ENCODE measurements at places on chromosomes 1 and 21.

DNA sequence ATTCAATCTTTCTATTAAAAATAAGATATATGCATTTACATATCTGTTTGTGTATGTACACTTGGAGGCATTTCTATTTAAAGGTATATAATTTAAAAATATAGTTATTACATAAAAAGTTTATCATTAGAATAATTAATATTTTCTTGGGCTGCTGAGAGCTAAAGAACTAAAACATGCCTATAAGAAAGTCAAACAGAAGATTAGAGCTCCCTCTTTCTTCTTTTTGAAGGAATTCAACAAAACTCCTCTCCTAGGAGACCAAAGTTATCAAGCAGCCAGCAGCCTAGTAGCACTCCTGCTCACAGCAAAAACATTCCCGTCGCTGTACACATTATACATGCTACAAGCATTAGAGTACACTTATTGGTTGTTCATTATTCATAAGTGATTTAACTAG is 216.4 kb downstream of the VAV3 start:
- no peak for DNase-seq

DNA sequence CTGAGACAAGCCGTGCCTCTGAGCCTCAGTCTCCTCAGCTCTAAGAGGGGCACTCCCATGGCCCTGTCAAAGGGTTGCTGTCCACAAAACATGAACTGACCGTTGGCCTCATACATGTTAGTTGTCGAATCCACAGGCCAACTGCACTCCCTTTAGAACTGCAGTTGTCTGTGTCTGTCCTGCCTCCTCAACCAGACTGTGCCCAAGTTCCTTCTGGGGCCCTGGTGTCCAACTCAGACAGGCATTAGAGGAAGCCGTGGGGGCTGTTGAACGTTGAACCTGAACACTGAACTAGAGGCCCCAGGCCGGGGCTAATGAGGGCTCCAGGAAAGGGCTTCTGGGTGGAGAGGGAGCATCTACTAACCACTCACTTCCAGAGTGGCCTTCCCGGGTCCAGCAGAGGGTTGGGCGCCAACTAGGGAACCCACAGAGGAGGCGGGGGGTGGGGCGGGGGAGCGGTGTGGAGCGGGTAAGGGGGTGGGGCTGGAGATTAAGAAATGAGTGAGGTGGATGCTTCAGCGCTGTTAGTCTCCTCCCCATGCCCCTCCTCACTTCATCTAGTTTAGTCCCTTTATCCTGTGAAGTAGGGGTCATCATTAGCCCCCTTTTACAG is at the start of gene RAB42:
RAB42 (plus strand) TSS at position 558 of the 613 bp plus-strand sequence. CDS start 247 bp downstream, outside the sequence.
- no peak for DNase-seq

DNA sequence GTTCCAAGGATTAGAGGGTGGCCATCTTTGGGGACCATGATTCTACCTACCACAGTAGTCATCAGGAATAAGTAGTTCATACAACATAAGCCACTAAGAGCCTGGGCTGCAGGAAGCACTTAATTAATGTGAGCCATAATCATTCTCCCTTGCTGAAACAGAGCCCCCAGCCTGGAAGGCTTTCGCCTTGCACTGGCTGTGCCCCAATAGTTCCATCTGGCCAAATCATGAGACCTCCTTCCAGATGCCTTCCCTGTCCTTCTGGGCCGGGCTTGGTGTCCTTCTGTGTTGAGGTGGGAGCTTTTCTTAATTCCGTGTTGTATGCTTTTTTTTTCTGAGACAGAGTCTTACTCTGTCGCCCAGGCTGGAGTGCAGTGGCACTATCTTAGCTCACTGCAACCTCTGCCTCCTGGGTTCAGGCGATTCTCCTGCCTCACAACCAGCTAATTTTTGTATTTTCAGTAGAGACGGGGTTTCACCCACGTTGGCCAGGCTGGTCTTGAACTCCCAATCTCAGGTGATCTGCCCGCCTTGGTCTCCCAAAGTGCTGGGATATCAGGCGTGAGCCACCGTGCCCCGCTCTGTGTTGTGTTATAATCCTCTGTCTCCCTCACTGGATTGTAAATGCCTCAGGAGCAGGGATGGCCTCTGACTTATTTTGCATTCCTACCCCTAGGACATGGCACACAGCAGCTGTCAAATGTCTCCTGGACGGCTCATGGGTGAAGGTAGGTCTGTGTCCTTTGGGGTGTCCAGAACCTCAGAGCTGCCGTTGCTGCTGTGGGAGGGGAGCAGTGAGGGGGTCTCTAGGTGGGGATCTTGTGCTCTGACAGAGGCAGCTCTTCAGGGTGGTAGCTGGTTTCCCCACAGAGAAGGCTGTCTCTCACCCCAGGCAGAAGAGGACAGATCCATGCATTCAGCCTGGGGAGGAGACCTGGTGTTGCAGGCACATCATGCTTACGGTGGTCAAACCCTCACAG is 10.1 kb downstream of the GNG4 start:
- DNase-seq, result no peak

DNA sequence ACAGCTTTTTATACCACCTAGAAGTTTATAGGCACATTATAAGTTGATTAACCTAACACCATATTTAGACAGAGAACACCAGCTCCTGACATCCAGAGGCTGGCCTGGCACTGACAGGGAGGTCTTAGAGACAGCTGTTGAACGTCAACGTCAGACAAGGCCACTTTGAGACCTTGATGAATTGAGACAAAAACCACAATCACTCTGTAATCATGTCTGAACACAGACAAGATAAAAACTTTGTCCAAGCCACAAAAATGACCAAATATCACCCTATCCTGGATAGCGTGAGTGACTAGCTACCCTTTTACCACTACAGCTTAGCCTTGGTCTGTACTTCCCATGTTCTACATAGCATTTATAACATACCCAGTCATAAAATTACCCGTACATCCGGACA is 403.6 kb upstream of the CHRM3 start:
- DNase-seq, result no peak

GRCh38 chr1:28313702-28314546 is 14.9 kb upstream of the MED18 start:
- DNase-seq, result no peak

GRCh38 chr1:32005522-32005921 is 8.1 kb upstream of the KHDRBS1 start:
- no peak for DNase-seq

DNA sequence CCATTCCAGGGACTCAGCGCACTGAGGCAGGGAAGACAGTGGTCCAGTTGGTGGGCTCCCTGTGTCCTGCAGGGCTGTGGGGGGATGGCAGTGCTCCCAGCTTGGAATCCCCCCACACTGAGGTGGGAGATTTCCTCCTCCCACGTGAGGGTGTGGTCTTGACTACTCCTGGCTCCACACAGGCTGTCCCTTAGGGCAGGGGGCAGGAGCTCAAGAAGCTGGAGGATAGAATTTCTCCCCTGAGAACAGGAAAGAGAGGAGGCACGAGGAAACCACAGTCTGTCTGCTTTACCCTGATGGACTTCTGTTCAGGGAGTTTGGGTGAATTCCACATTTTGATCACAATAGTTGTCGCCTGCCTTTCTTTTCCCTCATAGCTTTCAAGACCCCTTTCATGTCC is 62.1 kb downstream of the CACNA1E start:
- DNase-seq, result no peak

- no peak for DNase-seq
These were observed 79.6 kb downstream of the MAP3K21 start for GRCh38 chr1:233406994-233407631.

- no peak for DNase-seq
These were observed 728.4 kb upstream of the ADAMTS5 start for GRCh38 chr21:27695246-27695645.

GRCh38 chr1:228825840-228826484 is 90.7 kb downstream of the RHOU start:
- DNase-seq, result no peak

DNA sequence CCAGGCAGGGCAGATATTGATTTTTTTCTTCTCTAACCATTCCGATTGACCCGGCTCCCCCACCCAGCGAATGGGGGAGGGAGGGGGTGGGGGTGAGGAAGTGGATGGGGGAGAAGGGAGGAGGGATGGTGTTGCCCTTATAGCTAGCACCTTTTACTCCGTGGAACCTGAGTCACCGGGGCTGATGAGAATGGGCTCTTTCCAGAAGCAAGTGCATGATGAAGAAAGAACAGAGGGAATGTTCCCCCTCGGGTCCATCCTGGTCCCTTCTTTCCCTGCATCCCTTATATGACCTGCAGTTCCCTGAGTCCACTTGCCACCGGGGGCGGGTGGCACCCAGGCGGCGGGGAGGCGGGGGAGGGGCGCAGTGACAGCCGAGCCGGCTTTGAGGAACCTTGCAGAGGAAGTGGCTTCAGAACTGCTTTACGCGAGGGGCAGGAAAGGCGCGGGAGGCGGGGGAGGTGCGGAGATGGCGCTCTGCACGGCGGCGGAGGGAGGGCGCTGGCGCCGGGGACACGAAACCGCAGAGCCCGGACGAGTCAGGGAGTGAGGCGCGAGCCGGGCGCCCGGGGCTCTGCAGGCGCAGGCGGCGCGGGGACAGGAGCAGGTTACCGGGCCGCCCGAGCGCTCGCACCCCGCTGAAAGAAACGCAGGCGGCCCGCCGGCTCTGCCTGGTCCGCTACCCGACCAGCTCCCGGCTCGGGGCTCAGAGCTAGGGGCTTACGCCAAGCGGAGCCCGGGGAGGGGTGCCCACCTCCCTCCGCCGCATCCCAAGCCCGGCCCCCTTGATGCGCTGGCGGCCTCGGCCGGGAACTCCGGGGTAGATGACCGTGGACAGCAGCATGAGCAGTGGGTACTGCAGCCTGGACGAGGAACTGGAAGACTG is 49.7 kb downstream of the RASSF5 start:
- DNase-seq, result peak; percentile 59

DNA sequence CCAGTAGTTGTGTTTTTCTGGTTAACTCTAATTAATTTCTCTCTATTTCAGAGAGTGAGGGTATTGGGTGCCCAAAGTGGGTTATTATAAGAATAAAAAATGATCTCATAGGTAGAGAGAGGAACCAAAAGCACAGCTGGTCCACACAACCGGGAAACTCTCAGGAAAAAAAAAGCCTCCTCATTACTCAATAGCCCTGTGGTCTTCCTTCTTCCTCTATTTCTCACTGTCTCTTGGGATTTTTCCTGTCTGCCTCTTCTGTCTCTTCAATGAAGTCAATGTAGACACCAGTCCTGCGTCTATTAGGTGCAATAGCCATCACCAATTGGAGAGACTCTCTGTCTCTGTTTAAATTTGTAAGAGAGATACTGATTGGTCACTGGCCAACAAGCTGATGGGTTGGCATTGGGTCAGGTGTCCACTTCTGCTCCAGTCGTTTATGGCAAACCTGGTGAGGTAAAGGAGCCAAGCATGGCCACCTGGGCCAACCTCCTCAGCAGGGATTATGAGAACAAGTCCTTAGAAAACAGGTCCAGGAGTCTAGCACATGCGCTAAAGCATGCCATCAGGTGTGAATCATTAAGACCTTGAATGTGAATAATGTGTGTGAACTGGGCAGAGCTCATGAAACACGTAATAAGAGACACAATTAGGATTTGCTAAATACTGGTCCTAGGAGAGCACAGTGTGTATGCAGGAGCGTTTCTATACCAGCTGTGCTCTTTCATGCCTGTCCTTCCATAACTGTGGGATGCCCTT is 443.0 kb upstream of the RUNX1 start:
- no peak for DNase-seq

DNA sequence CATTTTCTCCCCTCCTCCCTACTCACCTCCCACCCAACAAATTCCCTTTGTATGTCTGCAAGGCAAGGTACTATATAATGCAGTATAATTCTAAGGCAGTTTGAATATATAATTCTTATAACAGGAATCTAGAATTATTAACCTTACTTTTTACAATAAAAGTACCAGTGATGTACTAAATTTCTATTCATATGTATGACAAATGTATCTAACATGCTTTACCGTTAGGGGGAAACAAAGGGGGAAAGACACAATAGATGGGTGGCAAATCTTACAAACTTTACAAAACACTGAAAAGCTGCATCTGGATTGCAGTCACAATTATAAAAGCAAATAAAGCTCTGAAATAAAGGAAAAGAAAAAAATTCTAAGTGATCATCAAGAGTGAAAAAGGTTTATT is 2.3 kb downstream of the PIK3R3 start:
- DNase-seq, result no peak

GRCh38 chr1:155069551-155070157 is 6.1 kb downstream of the EFNA4 start:
- no peak for DNase-seq

GRCh38 chr21:42921927-42922326 is 3.5 kb downstream of the ERVH48-1 start:
- DNase-seq, result no peak

- DNase-seq, result no peak
These were observed 62.9 kb upstream of the SELENON start for GRCh38 chr1:25737130-25737529.

- DNase-seq, result no peak
These were observed 163.5 kb downstream of the TLR5 start for GRCh38 chr1:222979561-222979960.

GRCh38 chr21:32795802-32796559 is 24.4 kb upstream of the PAXBP1 start:
- DNase-seq, result no peak

GRCh38 chr1:206953126-206953525 is 6.9 kb upstream of the PIGR start:
- DNase-seq, result no peak

GRCh38 chr1:15016001-15016400 is 137.5 kb upstream of the TMEM51 start:
- no peak for DNase-seq
